ENCODE measurements at places on chromosomes 11 and 22.

- DNase-seq, result no peak
Measured at GRCh38 chr11:35539781-35540281, 14.4 kb upstream of the PAMR1 start.

DNA sequence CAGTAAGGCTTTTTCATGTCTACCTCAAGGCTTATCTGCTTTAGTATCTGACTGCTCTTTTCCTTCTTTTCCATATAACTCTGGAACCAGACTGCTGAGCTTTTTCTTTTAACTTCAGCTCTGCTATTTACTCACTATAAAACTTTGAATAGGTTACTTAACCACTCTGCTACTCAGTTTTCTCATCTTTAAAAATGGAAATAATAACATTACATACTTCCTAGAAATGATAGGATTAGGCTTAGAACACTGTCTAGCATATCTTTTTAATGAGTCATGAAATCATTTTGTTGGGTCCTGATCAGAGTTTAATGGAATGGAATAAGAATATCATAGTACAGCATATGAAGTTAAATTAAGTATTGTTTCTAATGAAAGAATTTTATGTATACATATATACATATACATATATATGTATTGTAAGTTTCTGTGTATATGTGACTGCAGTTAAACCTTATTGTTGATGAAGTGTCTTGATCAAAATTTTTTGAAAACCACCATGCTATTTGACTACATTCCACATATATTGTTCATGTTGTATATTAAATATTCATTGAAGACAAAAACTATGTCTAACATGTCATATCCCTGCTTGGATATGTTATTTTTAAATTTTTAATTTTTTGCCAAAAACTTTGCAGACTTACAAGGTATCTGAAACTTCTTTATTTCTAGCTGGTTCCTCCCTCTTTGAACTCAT is 120.2 kb downstream of the METTL15 start:
- DNase-seq, result no peak

DNA sequence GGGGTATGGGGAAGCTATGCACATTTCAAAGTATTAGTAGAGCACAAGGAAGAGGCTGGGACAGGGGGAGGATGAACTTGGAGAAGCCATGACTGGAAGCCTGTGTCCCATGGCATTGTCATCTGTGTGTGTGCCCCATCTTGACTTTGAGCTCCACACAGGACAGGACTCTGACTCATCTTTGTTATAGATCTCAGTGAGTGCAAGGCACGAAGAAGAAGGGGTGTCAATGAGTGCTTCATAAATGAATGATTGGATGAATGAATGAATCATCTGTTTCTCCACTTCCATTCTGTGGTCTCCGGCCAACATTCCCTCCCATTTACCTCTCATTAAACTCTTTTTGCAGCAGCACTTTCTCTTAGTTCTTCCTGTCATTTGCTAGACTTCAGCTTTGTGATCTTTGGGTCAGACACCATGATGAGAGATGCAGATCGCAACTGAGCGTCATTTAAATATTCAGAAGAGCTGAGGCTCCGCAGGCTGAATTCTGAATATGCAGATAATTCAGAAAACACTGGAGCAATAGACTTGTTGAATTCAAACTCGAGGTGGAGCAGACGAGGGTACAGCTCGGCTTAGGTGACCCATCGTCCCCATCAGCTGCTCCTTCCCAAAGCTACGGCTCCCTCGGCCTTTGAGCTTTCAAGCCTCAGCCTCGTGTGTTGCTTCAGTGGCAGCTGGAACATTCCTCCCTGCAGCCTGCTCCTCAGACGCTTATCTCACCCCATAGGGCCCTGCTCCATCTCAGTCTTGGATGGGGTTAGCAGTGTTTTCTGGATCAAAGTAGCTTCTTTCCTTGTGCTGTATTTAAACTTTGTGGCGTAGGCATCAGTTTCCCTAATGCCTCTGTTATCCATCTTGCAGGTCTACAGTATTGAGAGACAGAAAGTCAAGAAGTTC is 30.8 kb downstream of the APOL3 start:
- no peak for DNase-seq

DNA sequence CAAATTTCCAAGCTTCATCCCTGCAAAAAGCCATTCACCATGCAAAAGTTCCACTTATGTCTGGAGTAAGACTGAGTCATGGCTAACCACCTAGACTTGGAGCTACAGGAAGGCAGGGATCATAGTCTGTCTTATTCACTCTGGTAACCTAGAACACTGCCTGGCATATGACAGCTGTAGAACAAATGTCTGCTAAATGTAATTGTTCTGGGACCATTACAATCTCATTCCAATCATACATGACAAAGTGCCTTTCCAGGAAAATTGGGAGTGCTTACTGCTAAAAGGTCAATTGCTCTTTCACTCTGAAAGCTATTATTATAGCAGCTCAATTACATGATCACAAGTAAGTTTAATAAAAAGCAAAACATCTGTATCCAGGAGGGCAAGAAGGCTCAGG is 99.1 kb upstream of the CHRM4 start:
- DNase-seq, result no peak

DNA sequence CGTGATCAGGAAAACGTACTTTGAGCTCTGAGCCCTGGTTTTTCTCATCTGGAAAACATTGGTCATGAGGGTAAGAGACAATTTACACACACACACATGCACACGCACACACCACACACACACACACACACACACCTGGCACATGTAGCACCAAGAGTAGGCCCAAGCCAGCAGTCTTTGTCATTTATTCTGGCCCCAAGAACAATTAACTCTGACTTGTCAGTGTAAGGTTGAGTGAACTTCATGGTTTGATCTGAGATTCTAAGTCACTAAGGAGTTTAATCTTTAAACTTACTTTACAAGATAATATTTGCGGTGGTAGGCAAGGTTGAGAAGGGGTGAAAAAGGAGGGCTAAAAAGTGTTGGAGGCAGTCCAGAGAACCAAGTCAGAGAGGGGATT is 44.1 kb downstream of the MMP20 start:
- DNase-seq, result no peak

DNA sequence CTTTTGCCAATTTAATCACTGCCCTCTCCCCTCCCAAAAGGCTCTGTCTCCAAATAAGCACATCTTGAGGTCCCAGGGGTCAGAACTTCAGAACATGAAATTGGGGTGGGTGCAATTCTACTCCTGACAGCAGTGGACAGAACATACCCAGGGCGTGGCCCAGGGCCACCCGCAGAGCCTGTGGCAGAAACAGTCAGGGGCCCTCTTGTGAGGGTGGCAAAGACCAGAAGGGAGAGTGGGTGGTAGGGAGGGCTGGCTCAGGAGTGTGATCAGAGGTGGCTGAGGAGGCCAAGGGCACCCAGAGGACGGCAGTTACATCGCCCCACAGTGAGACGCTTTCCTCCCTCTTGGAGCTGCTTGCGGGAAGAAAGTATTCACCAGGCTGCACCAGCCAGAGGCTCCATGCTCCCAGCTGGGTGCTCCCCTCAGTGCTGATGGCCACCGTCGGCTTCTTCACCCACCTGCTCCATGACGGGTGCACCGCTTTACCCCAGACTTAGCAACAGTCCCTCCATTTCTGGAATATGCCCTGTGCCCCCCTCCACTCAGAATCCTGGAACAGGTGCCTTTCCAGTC is 1388.0 kb downstream of the BRD1 start:
- no peak for DNase-seq

GRCh38 chr11:81644239-81644840 is 1089.3 kb downstream of the FAM181B start:
- peak; percentile 12 for DNase-seq

GRCh38 chr11:43555816-43556611 is 124.5 kb upstream of the HSD17B12 start:
- DNase-seq, result no peak

GRCh38 chr11:118653684-118654390 is 25.6 kb downstream of the TREH start:
- no peak for DNase-seq

GRCh38 chr11:94844031-94844430 is 75.9 kb downstream of the AMOTL1 start:
- DNase-seq, result no peak

DNA sequence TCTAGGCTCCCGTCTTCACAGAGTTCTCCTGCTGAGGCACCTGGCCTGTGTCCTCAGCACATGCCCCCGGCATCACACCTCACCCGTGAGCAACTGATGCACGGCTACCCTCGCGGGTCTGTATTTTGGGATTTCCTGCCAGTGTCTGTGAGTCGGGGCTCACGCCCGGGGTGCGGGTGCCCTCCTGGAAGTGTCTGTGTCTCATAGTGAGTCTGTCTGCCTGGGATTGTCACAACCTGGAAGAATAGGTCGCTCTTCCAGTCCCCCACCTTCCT is 11.4 kb downstream of the BRSK2 start:
- DNase-seq, result no peak
